Osteocyte (in vitro differentiated cells): ENCODE measurements at places on chromosomes 1 and 21.

- DNase-seq, result no peak
Measured at GRCh38 chr1:242623119-242623518, 98.6 kb upstream of the PLD5 start.

DNA sequence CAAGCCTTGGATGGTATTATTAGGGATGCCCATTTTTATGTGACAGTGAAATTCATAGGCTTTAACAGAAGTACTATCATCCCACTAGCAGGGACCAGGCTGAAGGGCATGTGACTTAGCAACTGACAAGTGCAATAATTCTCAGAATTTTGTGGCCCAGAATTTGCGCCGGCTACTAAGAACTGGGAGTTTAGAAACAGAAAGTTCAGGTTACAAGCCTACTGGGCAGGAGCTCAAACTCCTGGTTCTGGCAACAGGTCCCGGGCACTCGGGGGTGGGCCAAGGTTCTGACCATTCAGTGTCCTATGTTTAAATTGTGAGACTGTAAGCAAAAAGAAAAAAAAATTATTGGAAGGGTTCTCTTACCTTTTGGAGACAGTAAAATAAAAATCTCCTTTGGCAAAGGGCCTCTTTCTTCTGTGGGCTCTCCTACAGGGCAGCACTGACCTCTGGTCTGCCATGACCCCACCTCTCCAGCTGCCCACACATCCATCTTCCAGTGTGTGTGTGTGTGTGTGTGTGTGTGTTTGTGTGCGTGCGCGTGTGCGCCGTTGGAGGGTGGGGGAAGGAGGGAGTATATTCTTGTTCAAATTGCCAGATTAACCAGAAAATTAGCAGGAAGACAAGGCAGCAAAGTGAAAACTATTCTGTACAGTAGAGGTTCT, 26.1 kb downstream of the IRF2BP2 start:
- DNase-seq, result peak; percentile 49

DNA sequence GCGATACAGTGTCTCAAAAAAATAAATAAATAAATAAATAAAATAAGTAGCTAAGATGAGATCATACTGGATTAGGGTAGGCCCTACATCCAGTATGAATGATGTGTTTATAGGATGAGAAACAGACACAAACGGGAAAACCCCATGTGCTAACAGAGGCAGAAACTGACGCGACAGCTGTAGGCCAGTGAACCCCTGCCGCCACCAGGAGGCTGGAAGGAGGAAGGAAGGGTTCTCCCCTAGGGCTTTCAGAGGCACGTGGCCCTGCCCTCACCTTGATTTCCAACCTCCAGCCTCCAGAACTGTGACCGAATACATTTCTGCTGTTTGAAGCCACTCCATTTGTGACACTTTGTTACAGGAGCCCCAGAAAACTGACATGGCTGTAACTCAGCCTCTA, 38.5 kb downstream of the CHD5 start:
- DNase-seq, result no peak

DNA sequence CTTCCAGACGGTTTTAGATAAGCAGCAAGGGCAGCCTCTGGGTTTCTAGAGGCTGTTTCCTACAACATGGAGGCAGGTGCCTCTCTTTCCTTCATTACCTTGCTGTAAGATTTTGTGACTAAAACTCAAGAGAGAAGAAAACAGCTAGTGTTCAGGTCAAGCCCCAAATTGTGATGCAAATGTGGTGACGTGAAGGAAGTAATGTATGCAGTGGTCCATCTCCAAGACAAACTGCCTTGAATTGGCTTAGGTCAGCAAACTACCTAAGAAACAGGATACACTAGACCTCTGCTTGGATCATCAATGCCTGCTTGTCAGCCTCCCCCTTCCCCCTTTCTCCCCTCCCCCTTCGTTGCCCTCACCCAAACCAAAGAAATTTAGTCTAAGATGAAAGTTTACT, 28.9 kb upstream of the RIPK4 start:
- no peak for DNase-seq

- no peak for DNase-seq
Measured at GRCh38 chr1:16921391-16922185, at the start of gene CROCC. CROCC (plus strand) TSS chr1:16921931; CDS start chr1:16922019, 88 bp downstream.

DNA sequence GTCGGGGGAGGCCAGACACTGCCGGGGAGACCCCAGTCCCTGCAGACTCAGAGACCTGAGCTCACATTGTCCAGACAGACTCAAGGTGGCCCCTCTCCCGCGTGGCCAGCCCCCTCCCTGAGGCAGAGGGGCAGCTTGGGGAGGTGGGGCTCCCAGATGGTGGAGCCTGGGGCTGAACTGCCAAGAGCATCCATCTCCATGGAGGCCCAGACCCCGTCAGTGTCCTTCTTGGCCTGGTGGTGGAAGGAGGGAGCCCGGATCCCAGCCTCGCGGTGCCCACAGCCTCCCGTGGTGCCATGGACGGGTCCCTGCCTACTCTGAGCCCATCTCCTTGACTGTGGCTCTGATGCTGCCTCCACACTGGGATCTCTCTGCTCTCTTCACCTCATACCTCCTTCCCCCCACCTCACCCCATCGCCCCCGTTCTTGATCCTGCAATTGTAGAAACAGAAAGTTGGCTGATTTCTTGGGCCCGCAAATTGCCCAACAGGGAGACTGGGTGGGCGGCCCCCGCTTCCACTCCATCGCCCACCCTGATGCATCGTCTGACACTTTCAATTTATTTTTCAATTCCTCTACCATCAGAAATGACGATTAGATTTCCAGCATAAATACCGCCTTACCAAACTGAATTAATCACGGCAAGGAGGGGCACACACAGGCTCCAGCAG, 348.9 kb downstream of the MATN1 start:
- peak; percentile 80 for DNase-seq

DNA sequence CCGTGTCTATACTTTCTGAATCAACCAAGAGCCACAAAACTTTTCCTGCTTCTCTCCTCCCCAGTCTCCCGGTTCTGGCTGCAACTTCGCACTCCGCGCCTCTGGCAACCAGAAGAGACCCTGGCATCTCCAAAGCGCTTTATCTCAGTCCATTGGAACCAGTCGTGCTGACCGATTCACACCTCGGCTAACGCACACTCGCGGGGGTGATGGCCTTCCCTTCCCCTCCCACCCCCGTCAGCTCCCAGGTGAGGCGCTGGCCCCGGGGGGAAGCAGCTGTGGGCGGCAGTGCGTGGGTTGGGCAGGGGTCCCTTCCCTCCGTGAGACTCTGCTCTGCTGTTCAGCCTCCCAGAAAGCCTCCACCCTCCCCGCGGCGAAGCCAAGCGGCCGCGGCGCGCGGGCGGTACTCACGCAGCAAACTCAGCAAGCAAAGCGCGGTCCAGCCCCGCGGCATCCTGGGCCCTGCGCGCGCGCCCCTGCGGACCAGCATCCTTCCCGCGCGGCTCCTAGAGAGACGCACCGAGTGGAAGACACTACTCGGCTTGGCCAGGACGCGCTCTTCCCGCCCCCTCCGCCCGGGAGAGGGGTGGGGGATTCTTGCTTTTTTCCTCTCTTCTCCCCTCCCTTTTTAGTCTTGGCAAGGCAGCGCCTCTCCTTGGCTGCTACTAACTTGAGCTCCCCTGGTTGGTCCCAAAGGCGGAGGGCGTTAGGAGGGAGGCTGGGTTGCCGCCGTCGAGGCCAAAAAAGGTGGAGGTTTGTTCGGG, at the start of gene CD34:
TSS of gene CD34 (minus strand) at position 535 of the 764 bp plus-strand sequence. CDS start at position 490, 45 bp downstream.
- no peak for DNase-seq

- no peak for DNase-seq
Measured at GRCh38 chr1:7536891-7537591, 234.1 kb upstream of the VAMP3 start.
